DMS53 (cell line): ENCODE measurements at places on chromosomes 11 and 22.

DNA sequence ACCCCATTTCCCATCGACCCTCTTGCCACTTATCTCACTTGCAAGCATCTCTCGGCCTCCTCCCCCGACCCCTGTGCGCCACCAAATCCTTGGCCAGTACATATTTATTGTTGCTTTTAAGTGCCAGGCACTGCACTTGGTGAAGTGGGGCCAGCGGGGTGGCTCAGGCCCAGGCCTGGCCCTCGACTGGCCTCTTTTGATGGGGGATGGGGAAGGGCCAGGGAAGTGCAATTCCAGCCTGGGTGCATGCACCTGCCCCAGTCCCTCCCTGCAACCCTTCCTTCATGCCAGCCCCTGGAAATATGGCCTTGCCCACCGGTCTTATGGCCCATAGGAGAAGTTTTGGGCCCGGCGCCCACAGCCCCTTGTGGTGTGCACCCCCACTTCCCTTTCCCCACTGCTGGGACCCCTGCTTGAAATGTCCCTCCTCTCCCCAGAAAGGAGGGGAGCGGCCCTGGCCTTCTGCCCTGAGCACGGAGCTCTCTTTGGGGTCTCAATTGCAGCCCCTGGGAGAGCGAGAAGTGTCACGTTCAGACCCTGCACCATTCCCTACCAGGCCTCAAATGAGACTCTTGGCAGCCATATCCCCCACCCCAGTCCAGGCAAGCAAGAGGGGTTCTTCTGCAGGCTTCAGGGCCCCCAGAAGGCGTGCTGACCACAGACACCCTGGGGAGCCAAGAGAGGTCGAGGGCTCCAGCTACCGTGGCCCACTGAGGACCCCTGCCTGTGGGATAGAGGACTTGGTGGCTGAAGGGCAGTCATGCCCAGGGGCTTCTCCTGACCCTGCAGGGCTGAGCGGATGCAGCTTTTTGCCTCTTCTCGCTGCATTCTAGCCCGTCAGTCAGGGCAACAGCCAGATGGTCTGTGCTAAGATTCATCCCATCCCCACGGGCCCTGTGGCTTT lies 961 bp downstream of the SUSD2 start:
- DNase-seq = peak; percentile 7

GRCh38 chr22:40535642-40536041 lies 100.9 kb downstream of the MRTFA start:
- no peak for DNase-seq

GRCh38 chr22:48644108-48644507 lies 1183.6 kb downstream of the BRD1 start:
- no peak for DNase-seq

GRCh38 chr11:6062691-6063358 lies 32.3 kb upstream of the OR56A1 start:
- DNase-seq = peak; percentile 8

GRCh38 chr11:61972672-61973475 lies 5.4 kb upstream of the FTH1 start:
- DNase-seq = peak; percentile 60

DNA sequence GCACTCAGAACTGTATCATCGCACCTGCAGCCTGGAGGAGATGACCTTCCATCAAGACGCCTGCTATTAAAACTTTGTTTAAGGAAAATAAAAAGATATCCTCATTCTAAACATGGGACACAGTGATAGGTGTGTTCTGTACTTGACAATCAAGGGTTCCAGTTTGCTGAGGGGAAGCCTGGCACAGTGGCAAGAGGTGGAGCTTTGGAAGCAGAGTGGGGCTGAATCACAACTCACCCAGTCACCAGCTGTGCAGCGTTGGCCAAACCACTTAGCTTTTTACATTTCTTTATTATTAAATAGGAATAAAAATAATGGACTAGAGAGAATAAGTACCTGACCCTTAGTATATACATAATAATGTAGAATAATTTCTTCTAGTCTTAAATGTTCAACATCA lies 220.7 kb downstream of the TENM4 start:
- DNase-seq = no peak

GRCh38 chr22:29747832-29748231 lies 19.0 kb downstream of the ZMAT5 start:
- no peak for DNase-seq

DNA sequence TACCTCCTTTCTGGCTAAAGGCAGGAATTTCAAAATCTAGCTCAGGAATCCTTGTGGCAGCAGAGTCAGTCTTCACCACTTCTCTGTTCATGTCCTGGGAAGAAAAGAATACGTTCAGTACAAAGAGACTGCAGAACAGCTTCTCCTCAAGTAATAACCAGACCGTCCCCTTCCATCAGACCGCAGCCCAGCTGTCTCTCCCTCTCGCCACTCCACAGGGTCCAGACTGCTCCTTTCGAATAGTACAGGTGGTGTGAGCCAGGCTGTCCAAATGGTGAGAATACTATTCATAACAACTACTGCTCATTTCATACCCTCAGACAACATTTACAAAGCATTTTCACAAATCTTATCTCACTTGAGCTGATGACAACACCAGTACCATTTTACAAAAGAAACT lies 857 bp downstream of the ZPR1 start:
- no peak for DNase-seq

DNA sequence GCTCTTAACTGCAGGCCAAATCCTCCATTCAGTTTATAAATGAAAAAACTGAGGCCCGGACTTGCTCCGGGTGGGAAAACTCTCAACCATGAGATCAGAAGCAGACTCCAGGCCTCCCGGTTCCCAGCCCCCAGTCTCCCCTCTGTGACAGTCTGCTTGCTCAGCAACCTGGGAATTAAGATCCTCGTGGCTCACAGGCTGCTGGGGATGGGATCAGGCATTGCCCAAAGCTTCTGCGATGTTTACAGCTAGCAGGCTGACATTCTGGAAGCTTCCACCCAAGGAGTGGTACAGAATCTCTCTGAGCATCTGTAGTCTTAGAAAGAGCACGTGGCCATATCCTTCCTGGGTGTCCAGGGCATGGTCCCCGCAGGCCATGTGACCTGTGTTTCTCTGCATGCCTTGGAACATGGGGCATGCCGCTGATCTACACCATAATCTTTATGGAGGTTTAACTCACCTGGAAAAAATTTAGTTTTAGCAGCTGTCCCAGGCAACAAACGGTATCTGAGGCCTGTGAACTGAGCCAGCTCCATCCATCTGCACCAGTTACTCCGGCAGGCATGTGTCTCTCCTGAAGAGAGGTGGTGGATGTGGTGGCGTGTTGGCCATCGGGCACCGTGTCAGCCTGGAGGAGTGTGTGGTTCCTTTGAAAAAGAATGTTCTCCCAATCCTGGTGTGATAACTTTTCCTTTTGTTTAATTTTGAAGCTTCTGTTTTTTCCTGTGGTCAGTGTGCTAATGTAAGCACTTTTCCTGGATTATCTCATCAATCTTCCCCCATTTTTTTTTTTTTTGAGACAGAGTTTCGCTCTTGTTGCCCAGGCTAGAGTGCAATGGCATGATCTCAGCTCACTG lies 7.9 kb downstream of the FBLN1 start:
- no peak for DNase-seq

GRCh38 chr11:19953336-19953735 lies 206.9 kb downstream of the DBX1 start:
- peak; percentile 36 for DNase-seq

DNA sequence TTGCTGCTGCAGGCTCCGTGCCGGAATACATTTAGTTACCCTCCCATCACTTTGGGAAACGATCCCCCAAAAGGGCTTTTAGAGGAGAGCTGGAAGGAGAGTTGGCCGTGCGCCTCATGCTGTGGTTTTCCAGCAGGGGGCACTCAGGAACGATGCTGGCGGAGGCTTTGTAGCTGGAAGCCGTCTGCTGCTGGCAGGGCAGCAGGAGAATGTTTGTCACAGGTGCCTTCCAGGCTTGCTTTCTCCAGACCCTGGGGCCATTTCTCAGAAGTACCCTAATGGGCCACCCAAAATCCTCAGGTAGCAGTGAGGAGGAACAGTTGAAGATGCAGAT lies 30.0 kb upstream of the CABP7 start:
- DNase-seq = peak; percentile 42

GRCh38 chr11:334264-334994 lies 13.8 kb upstream of the IFITM3 start:
- DNase-seq = no peak

- DNase-seq = peak; percentile 65
Measured at GRCh38 chr11:130177782-130178181, 18.2 kb downstream of the ST14 start.

DNA sequence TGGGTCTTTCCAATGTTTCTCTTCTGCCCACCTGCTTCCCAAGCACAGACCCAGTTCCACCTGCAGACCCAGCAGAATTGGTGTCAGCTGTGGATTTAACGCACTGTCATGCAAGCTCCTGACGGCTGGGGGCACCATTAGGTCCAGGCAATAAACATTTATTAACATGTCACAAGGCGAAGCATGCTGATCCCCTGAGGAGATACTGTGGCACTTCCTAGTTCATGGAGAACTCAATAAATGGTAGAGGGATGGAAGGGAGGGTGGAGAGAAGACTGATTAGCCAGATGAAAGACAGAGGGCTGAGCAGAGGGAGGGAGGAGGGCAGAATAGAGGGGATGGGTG lies 68.3 kb upstream of the TSPAN18 start:
- peak; percentile 26 for DNase-seq

GRCh38 chr22:45083659-45084305 lies 74.0 kb upstream of the PHF21B start:
- DNase-seq = no peak
